ENCODE measurements at places on chromosomes 6 and 20. TPM values are rescaled to one million over a fixed set of nuclear protein-coding genes. Genes with fewer than 3 reads are reported as not detected.

DNA sequence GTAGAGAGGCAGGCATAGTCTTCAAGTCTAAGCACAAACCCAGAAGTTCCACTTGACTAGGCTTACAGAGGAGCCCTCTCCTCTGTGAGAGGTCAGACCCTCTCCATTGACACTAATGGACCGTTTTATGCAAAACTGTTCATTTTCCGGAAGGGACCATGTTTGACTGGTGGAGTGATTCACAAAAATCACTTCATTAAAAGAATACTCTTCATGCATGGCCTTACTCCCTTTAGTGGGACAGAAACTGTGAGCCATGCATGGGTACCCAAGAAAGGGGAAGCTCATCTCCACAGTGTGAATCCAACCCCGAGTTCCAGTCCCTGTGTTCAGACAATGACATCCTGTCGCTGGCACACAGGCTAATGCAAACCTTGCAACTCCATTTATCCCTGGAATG lies 63.2 kb downstream of the OLIG3 start:
- no peak for DNase-seq

- peak; percentile 43 for DNase-seq
These were observed 98.3 kb downstream of the CDH26 start for GRCh38 chr20:60056407-60057122.

DNA sequence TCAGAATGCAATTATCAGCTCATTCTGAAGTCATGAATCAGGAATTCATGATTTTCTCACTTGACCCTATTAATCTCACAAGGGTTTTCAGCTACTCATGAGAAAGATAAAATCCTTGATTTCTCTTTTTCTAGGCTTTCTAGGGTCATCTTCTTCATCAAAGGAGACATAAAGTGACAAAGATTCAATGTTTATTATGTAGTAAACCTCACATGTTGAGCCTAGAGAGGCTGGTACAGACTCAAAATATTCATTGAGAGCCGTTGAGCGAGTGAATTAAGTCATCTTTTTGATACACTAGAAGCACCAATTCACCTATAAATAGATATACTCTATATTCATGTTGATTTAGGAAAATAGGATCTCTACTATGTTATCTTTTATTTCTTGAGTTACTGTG lies 104.8 kb upstream of the TRAF3IP2 start:
- DNase-seq = no peak

GRCh38 chr20:31497838-31498540 lies 16.3 kb upstream of the HM13 start:
- no peak for DNase-seq

- DNase-seq = no peak
These were observed 50.7 kb downstream of the BMP2 start for GRCh38 chr20:6818033-6818808.

DNA sequence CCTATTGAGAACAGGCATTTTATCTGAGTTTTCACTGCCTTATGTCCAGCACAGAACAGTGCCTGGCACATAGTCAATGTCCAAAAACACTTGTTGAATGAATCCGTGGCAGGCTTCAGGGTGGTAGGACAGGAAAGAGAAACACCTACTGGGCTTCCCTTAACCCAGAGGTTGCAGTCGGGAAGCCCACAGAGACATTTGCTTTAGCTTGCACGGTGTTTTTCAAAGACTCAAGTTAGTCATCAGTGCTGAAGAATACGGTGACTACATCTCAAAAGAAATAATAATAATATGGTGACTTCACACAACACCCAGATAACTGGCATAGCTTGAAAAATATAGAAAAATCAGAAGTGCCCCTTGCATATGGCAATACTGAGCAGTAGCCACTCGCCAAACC lies 160.4 kb downstream of the CD83 start:
- DNase-seq = no peak

GRCh38 chr6:2274981-2275891 lies 29.8 kb upstream of the GMDS start:
- DNase-seq = no peak

DNA sequence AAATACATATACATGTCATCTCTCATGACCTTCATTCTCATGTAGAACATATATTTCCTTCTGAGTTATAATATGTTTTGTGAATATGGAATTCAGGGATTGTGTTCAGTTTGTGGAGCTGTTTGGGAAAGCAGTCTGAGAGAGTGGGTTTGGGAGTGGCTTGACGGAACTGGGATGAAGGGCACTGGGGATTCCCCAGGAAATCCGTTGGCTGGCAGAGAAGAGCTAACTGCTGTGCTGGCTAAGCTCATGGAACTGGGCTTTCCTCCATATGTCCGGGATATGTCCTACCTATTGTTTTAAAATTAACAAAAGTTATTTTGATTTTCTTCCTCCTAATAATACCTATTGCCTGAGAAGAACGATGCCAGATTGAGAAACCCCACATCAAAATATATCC lies 359.5 kb upstream of the FLRT3 start:
- no peak for DNase-seq

DNA sequence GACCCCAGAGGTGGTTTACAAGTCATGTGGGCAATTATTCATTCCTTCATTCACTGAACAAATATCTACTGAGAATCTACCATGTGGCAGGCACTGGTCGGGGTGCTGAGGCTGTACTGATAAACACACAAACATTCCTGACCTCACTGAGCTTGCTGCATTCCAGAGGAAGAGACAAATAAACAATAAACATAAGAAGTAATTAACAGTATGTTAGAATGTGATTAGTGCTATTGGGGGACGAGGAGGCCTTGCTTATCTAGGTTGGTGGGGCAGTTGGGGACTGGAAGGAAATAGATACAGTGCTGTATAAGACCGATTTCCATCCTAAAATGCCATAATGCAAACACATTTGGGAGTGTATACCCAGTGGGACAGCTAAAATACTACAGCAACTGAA lies 44.1 kb downstream of the MAK start:
- DNase-seq = no peak

GRCh38 chr20:4470375-4470774 lies 251.3 kb upstream of the PRND start:
- no peak for DNase-seq

Gene DOK5
- 16.9 TPM for total RNA-seq

Gene SLC22A1
- total RNA-seq = not detected

Gene PNPLA1
- not detected for total RNA-seq

Gene DUSP15
- 11.6 TPM for total RNA-seq

Gene RBBP8NL
- total RNA-seq = not detected

Measured in right atrium auricular region (tissue), 2 donors.